LHCN-M2 (cell line): ENCODE measurements at places on chromosomes 1 and 21. TPM values are rescaled to one million over a fixed set of nuclear protein-coding genes. Genes with fewer than 3 reads are reported as not detected.

FCRL2 gene
- not detected in 2 replicates for total RNA-seq

- no peak for DNase-seq
Measured at GRCh38 chr1:211527006-211527405, 35.0 kb upstream of the RD3 start.

GRCh38 chr1:100320311-100321099 lies 31.8 kb upstream of the CDC14A start:
- no peak for DNase-seq

- no peak for DNase-seq
Measured at GRCh38 chr1:173038875-173039554, 11.7 kb downstream of the TNFSF18 start.
